ENCODE measurements at places on chromosomes 7 and 10. TPM values are rescaled to one million over a fixed set of nuclear protein-coding genes. Genes with fewer than 3 reads are reported as not detected.

Gene SLC18A3
- not detected for total RNA-seq

DNA sequence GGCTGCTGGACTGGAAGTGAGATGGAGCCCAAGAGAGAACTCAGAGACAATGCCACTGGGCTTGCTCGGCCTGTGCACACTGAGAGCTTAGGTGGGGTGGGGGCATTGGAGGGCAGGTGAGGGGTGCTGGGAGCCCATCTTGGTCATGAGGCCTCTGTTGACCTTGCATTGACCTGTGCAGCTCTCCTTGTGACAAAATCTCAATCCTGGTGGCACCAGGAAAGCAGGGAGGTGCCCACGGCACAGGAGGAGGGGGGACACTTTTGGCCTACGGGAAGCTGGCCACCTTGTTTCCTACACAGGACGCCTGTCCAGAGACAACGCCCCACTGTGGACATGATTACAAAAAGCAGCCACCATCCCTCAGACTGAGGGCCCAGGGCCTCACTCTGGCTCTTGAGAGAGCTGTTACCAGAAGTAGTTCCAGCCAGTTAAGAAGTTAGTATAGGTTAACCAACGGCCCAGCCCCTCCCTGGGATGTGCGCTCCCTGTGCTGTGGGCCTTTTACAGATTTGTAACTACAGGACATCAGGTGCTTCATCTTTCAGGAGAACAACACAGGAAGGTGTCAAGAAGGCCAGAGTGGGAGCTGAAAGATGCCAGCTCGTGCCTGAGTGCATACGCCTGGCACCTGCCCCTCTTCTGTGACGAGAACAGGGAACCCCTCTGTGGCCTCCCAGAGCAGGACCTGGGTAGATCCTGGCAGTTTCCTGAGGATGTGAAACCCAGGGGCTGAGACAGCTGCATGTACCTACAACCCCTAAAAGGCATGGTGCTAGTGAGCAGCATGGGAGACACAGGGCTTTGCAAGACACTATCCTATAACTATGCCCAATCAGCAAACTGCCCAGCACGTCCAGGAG is 10.3 kb downstream of the PKD1L1 start:
- H3K36me3 ChIP-seq = no peaks in the 10 kb centered on the region
- H3K4me1 ChIP-seq = peaks cover 22% of the 10 kb centered on the region
- no peak overlapping the region for H3K27ac ChIP-seq
- H3K27me3 ChIP-seq = no peaks in the 10 kb centered on the region

Gene CPED1
- total RNA-seq = 16.3 TPM

DNA sequence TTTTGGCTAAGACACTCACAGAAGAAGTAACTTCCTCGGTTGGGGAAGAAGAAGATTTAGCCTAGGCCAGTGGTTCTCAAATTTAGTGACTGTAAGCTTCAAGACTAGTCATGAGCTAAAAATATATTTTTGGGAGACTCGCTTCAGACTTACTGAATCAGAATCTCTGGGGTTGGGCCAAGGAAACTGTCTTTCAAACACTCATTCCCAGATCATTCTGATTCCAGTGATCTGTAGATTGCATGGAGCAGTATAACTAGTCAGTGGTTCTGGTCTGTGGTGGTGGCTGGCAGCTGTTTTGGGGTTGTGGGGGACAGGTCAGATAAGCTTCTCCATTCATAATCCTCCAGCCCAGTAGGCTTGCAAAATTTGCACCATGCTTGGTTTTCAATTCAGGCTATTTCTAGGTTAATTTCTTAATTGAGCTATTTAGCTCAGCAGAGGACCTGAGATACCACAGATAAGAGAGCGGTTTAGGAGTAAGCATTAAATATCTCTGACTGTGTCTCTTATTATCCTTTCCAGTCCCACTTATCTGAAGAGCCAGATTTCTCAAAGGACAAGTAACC is 3.8 kb upstream of the KAT6B start:
- H3K4me1 ChIP-seq = peaks cover 32% of the 10 kb centered on the region
- no peak for DNase-seq
- no peak overlapping the region for H3K4me3 ChIP-seq

GRCh38 chr10:18659125-18659818 is at the start of gene ARL5B:
Gene ARL5B (plus strand): TSS chr10:18659431. CDS start chr10:18659638, 207 bp downstream.
- peak within 1 kb of the TSS; percentile 92 for H3K4me3 ChIP-seq
- H3K27ac ChIP-seq = peak within 1 kb of the TSS; percentile 98
- no peaks in the 10 kb centered on the region for H3K36me3 ChIP-seq
- H3K27me3 ChIP-seq = no peaks in the 10 kb centered on the region

DNA sequence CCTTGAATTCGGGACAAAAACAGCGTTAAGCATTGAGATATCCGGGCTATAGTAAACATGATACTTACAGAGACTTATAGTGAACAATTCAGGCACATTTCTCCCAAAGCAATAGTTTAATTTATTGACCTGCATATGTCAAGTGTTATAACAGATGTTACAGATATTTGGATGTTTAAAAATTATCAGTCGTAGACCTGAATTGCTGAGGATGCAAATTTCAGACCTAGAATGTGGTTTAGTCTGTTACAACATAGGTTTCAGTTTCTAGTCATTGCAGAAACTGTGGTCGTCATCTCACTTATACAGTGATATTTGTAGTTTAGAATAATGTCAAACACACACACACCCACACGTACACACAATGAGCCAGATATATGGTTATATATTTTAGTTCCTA is 85.2 kb downstream of the VTI1A start:
- no peak overlapping the region for H3K4me3 ChIP-seq
- no peaks in the 10 kb centered on the region for H3K4me1 ChIP-seq
- no peaks in the 10 kb centered on the region for H3K27me3 ChIP-seq

DNA sequence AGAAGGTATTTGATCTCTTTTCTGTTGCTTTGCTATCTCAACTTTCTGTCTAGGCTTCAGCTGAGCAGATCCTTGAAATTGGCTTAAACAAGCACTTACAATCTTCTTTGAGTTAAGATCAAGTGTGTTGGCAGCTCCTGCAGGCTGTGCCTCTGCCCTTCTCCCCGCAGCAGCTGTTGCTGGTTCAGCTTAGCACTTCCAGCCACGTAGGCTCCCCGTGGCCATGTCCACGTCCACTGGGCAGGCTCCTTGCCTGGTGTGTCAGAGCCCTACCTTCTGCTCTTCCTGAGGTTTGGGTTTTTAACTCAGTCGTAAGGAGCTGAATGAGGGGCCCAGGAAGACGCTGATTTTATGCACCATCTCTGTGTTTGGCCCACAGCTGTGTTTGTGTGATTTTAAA is 47.2 kb downstream of the CAMK1D start:
- H3K4me1 ChIP-seq = no peaks in the 10 kb centered on the region
- H3K4me3 ChIP-seq = no peak overlapping the region
- no peaks in the 10 kb centered on the region for H3K27me3 ChIP-seq
- H3K36me3 ChIP-seq = no peaks in the 10 kb centered on the region
- no peak overlapping the region for H3K27ac ChIP-seq

- no peaks in the 10 kb centered on the region for H3K4me1 ChIP-seq
- H3K27me3 ChIP-seq = no peaks in the 10 kb centered on the region
- no peak overlapping the region for H3K4me3 ChIP-seq
- no peak overlapping the region for H3K27ac ChIP-seq
- H3K36me3 ChIP-seq = peaks cover 7% of the 10 kb centered on the region
- no peak for DNase-seq
These were observed 114.6 kb downstream of the DNAJC1 start for GRCh38 chr10:21888959-21889358.

DNA sequence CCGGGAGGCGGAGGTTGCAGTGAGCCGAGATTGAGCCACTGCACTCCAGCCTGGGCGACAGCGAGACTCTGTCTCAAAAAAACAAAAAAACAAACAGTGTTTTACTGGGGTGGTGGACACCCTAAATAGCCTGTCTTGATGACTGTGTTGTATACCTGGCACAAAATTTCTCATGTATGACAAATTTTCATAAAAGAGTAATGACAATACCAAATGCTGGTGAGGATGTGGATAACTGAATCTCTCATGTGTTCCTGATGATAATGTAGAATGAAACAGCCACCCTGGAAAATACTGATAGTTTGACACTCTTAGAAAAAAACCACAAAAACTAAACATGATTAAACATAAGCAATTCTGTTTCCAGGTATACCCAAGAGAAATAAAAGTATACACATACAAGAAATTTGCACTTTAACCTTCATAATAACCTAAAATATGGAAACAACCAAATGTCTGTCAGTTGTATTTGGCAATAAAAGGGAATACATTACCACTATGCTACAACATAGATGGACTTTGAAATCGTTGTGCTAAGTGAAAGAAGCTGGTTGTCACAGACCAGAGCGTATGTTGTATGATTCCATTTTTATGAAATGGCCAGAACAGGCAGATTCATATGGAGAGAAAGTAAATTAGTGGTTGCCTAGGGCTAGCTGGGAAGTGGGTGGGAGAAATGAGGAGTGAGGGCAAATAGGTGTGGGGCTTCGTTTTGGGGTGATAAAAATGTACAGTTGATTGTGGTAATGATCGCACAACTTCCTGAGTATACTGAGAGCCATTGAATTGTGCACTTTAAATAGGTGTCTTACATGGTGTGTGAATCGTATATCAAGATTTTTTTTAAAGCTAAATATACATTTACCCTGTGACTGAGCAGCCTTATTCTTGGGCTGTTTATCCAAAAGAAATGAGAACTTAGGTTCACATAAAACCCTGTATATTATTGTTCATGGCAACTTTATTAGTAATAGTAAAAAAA is 12.5 kb downstream of the WDR37 start:
- peaks cover 6% of the 10 kb centered on the region for H3K4me1 ChIP-seq
- no peak for DNase-seq
- H3K27ac ChIP-seq = no peak overlapping the region

- peaks cover 4% of the 10 kb centered on the region for H3K4me1 ChIP-seq
- H3K4me3 ChIP-seq = no peak overlapping the region
- H3K36me3 ChIP-seq = no peaks in the 10 kb centered on the region
- H3K27ac ChIP-seq = no peak overlapping the region
These were observed 196.7 kb downstream of the MTERF1 start for GRCh38 chr7:91683823-91684222.
